ENCODE measurements at places on chromosomes 4 and X.

GRCh38 chr4:499567-499966 is 557 bp downstream of the PIGG start:
- no peak for DNase-seq

GRCh38 chrX:28135378-28136047 is 154.3 kb upstream of the DCAF8L1 start:
- peak; percentile 15 for DNase-seq

GRCh38 chr4:144203155-144203554 is 62.6 kb upstream of the GYPA start:
- DNase-seq: no peak

GRCh38 chr4:24322511-24322910 is 261.8 kb downstream of the DHX15 start:
- peak; percentile 49 for DNase-seq

DNA sequence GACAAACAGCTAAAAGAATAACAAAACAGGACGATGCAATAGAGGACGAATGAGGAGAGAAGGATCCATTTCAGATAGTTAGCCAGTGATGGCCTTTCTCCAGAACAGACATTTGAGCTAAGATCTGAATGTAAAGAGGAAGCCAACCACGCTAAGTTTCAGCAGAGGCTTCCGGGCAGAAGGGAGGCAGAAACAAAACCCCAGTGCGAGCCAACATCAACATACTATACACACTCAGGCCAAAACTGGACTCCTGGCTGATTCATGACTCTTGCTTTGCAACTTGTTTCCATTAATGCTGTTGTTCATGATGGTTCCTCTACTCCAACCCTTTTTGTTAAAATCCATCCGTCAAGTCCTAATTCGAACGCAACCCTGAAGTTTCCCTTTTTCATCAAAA is 730.3 kb downstream of the TRIML1 start:
- DNase-seq: peak; percentile 8

GRCh38 chr4:2848449-2848848 is 4.8 kb downstream of the ADD1 start:
- no peak for DNase-seq

GRCh38 chr4:52861171-52861823 is 820 bp upstream of the RASL11B start:
- no peak for DNase-seq

DNA sequence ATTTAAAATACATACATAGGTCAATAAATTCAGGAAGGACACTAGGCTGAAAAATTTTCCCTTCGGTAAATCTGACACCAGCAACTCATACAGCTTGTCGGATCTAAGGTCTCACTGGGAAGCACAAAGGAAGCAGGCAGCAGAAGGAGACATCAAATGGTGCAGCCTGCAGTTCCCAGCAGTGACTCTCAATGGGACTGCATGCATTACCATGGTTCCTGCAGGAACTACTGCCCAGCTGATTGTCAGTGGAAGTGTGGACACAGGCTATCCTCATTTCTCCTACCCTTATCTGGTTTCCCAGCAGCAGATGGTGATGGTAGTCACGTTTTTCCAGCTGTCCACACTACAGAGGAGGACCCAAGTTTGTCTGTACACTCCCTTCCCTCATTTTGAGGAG is 113.3 kb downstream of the PPP1R2C start:
- no peak for DNase-seq

DNA sequence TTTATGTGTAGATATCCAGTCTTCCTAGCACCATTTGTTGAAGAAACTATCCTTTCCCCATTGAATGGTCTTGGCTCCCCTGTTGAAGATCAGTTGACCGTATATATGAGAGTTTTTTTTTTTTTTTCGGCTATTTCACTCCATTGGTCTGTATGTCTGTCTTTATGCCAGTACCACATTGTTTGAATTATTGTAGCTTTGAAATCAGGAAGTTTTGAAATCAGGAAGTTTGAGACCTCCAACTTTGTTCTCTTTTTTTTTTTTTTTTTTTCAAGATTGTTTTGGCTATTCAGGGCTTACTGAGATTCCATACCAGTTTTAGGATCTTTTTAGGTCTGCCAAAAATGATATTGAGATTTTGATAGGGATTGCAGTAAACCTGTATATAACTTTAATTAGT is 4.3 kb upstream of the SCD5 start:
- DNase-seq: no peak

GRCh38 chr4:1489639-1489995 is 83.4 kb upstream of the NKX1-1 start:
- DNase-seq: no peak

- DNase-seq: peak; percentile 43
Measured at GRCh38 chr4:118954246-118954645, 65.6 kb downstream of the SYNPO2 start.

DNA sequence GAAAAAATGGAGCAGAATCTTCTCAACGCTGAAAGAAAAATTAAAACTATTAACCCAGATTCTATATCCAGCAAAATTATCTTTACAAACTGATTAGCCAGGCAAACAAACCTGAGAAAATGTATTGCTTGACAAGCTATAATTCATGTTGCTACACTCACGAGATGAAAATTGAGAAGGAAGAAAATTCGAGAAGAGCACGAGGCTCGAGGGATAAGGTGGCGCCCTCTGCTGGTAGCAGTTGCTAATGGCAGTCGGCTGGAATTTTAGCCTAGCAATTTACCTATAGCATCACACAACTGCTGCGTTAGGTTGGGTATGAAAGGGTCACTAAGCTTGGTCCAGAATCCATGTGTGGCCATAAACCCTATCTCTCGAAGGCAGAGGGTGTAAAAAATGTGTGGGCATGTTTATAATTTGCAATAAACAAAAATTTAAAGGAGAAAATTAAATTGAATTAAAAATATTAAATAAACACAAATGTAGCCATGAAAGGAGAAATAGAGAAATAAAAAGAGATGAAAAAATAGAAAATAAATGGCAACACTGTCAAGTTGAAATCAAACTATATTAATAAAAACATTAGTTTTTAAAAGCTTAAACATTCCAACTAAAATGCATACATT is 126.6 kb downstream of the PPP4R3C start:
- DNase-seq: peak; percentile 8
